ENCODE measurements at places on chromosomes 4 and X. TPM values are rescaled to one million over a fixed set of nuclear protein-coding genes. Genes with fewer than 3 reads are reported as not detected.

ZNF674 gene
- 6.9 TPM for total RNA-seq

FRAS1 gene
- total RNA-seq = 1.8 TPM

HGFAC gene
- total RNA-seq = under 0.01 TPM

GRCh38 chr4:129672941-129673340 is 577.0 kb downstream of the C4orf33 start:
- DNase-seq = no peak

DNA sequence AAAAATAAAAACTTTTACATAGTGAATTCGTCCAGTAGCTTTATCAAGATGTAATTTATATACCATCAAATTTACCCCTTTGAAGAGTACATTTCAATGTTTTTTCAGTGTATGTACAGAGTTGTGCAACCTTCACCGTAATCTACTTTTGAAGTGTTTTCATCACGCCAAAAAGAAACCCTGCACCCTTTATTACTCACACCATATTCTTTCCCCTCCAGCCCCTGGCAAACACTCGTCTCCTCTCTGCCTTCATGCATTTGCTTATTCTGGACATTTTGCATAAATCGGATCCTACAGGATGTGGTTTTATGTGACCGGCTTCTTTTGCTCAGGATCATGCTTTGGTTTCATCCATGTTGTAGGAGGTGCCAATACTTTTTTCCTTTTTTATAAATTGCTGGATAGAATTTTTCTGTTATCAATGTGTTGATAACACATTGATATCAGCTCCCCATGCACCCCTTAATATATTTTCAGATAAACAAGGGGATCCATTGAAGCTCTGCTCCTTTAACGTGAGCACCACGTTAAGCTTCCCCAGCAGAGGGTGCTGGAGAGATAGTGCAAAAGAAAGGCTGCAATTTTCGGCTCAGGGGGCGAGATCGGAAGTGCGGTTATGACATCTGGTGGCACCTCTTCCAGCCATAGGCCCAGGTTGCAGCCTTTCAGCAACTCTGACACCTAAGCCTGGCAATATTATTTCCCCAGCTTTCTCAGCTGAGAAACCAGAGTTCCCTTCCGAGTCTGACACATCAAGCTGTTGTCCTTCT is 100.1 kb upstream of the VCX3B start:
- DNase-seq = peak; percentile 22

DNA sequence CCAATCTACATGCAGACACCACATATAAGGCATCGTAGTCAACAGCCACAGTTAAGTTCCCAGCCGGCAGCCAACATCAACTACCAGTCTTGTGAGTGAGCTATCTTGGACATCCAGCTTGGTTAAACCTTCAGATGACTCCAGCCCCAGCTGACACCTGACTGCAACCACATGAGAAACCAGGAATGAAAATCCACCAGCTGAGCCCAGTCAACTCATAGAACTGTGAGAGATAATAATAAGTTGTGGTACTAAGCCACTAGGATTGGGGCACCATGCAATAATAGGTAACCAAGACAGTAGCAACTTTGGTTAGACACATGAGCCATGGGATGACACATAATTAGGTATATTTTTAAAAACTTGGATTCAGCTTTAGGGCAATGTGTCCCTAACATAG is 188.1 kb upstream of the BCOR start:
- DNase-seq = no peak

SMC1A gene
- 9.6 TPM for total RNA-seq

- DNase-seq = no peak
Observed at GRCh38 chrX:10106806-10107205, 50.0 kb upstream of the CLCN4 start.

PARM1 gene
- total RNA-seq = 0.77 TPM

GRCh38 chrX:19739683-19740082 is 147.7 kb downstream of the SH3KBP1 start:
- peak; percentile 60 for DNase-seq

GRCh38 chr4:74293558-74293957 is 14.7 kb upstream of the EPGN start:
- no peak for DNase-seq

DNA sequence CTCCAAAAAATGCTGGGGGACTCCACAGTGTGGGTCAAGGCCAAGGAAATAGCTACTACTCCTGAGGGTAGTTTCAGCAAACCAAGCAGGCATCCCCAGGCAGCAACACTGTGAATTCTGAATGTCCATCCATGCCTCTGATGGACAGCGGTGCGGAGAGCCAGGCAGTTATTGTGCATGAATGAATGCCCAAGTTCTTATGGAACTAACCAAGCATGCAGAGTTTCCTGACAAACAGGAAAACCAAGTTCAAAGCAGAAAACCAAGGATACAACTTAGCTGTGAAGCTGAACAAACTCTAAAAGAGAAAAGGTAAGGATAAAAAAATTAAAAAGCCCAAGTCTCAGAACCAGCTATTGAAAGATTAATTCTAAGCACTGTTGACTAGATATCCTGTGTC is 642.6 kb upstream of the HS3ST1 start:
- DNase-seq = no peak

DNA sequence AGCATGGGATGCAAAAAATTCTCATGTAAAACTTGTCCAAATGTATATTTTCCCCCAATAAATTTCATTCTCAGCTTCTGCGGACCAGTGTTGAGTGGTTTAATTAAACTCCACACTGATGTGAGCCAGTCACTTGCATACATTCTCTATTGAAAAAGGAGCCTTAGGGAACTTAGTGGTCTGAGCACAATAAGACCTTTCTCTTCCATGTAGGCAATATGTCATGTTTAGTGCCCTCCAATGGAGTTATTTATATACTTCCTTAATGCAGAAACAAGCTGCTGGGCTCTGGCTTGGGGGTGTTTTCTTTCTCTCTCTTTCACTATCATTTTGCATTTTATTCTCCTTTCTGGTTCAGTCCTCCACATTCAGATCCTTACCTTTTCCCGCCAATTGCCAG is 196.9 kb downstream of the ANAPC10 start:
- no peak for DNase-seq

DNA sequence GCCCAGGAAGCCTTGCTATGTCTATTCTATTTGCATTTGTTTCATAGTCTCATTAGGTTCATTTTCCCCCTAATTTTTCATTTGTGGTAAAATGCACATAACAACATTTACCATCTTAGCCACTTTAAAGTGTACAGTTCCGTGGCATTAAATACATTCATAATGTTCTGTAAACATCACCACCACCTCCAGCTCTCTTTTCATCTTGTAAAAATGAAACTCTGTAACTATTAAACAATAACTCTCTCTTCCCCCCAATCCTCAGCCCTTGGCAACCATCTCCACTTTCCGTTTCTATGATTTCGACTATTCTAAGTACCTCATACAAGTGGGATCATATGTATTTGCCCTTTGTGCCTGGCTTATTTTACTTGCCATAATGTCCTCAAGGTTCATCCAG is 19.9 kb downstream of the ARHGEF38 start:
- DNase-seq = no peak

DNA sequence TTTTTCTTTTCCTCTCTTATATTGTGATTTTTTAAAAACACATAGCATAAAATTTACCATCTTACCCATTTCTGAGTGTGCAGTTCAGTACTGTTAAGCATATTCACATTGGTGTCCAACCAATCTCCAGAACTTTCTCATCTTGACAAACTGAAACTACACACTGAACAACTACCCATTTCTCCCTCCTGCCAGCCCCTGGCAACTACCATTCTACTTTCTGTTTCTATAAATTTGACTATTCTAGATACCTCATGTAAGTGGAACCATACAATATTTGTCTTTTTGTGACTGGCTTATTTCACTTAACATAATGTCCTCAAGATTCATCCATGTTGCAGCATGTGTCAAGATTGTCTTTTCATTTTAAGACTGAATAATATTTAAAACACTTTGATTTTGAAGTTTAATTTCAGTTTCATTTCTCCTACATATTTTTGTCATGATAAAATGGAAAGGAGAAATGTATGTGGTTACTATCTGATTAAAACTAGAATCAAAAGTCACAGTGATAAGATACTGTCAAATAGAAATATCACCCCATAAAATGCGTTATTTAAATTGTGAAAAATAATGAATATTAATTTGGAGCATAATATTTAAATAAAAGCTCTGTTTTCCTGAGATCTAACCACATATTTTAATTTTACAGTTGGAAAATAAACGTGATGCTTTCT is 122.8 kb downstream of the DIPK2B start:
- DNase-seq = no peak

S100G gene
- total RNA-seq = not detected

TMEM271 gene
- not detected for total RNA-seq

GRCh38 chr4:161519611-161520010 is 644.2 kb downstream of the FSTL5 start:
- no peak for DNase-seq

- no peak for DNase-seq
Observed at GRCh38 chr4:91330555-91331137, 973.1 kb upstream of the GRID2 start.

DNA sequence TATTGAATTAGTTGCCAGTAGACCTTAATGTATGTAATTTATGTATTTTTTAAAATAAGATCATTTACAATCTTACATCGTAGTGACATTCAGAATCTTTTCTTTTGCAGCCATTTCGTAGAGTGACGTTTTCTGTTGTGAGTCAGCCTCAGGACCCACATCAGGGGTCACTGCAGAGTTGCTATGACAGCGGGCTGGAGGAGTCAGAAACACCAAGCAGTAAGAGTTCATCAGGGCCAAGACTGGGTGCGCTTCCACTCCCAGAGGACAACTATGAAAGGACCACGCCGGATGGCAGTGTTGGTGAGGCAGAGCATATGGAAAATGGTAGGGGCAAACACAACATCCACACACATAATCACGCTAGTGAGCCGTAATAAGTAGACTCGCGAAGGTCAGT is 199.9 kb downstream of the PCDH7 start:
- DNase-seq = no peak

MCF2 gene
- under 0.01 TPM for total RNA-seq

MID1 gene
- 8.5 TPM for total RNA-seq

ADH1A gene
- not detected for total RNA-seq

DNA sequence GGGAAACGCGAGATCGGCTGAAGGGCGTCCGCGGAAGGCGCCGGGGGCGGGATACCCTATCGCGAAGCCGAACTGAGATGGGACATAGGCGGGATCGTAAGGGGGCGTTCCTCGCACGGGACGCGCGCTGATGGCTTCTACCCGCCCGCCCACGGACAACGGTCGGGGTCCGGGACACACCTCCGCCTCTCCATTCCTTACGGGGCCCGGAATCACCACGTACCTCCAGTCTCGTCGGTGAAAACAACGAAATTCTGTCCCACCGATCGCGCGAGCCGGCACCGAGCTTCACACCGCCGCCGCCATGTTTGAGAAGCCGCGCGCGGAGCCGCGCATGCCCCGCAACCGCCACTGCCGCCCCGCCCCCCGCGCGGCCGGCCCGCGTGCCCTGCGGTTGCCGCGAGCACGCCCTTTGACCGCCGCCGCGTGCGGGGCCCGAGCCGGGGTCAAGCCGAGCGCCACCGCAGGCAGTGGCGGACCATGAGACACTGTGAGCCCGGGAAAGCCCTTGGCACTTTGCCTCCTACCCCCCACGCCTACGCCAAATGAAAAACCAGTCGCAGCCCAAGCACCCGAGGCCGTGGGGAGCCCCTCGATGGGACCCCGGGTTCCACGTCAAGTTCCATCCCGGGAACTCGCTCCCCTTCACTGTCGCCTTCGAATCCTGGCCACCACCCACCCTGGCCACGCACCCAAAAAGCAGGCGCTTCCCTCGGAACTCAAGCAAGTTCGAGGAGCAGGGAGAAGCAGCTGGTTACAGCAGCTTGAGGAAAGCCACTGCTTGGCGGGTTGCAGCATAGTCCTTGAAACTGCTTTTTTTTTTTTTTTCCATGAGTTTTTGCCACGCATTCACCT is at the start of gene SCML2:
Gene SCML2, minus strand, starts transcription at position 320 of the 855 bp plus-strand sequence. CDS start 20,617 bp downstream, outside the sequence.
- DNase-seq = peak; percentile 23

TXLNG gene
- 11.6 TPM for total RNA-seq

- DNase-seq = no peak
Observed at GRCh38 chrX:37785569-37785968, 5.7 kb downstream of the CYBB start.

GRCh38 chrX:13123247-13123856 is 78.9 kb upstream of the FAM9C start:
- no peak for DNase-seq

DNA sequence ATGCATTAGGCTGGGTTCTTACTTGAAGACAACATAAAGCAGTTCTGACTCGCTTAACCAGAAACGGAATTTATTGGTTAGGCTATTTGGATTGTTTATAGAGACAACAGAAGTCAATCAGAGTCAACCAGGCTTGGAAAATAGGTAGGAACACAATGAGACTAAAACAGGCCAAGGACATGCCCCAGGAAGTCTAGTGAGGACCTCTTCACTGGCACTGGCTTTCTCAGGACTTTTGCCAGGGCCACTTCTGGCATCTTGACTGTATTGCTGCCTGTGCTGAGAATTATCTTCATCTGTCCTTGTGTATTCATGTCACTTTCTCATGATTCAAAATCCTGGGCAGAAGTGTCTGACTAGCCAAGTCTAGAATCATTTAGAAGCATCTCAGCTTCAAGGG is 19.6 kb downstream of the PGAM4 start:
- no peak for DNase-seq

- no peak for DNase-seq
Observed at GRCh38 chrX:71919431-71919830, 8.8 kb downstream of the NHSL2 start.

Data from fibroblast of lung (primary cell).